ENCODE measurements at places on chromosomes 13 and 19.
A peak's percentile ranks its signal among the peaks of the same experiment; 100 is the strongest.

- no peak for DNase-seq
Measured at GRCh38 chr19:44476559-44477408, 23.5 kb downstream of the ZNF180 start.

DNA sequence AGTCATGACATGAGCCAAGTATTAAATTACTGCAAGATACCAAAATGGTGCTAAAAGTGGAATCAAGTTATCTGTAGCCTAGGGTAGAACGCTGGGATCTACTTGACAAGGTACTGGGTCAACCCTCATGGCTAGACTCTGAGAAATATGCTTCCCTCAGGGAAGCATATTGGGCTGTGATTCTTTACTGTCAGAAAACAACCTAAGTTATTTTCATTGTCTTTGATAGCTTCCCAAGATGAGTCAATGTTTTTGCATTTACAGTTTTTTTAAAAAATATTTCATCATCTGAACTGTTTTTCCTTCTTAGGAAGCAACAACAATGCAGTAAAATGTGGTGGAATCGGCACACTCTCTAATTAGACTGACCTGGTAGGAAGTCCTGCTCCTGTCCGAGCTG is 218.0 kb downstream of the RGCC start:
- DNase-seq = no peak

DNA sequence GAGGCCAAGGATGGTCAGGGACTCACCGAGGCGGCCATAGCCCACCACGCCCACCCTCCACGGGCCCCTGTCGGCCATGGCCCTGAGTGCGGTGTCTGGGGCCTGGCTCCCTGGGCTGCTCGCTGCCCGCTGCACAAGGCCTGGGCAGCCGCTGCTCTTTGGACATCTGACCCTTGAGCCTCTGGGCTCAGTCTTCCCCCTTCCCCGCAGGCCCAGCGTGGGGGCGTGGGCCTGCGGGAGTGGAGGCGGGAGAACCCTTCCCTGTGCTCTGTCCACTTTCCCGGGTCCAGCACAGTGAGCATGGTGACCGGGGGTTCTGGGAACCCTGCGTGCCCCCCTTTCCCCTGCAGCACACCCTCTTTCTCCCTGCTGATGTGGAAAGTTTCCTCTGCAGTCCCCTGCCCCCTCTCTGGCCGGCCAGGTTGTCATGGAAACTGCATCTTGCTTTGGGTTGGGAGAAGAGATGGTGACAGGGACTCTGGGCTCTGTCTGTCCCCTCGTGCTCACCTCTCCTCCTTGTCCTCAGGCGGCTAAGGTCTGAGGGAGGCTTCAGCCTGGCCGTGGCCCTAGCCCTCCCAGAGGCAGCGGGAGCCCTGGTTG is at the start of gene ASPDH:
Gene ASPDH (minus strand): TSS at position 168 of the 600 bp plus-strand sequence. CDS start 90 bp downstream, at position 78.
- DNase-seq = no peak

DNA sequence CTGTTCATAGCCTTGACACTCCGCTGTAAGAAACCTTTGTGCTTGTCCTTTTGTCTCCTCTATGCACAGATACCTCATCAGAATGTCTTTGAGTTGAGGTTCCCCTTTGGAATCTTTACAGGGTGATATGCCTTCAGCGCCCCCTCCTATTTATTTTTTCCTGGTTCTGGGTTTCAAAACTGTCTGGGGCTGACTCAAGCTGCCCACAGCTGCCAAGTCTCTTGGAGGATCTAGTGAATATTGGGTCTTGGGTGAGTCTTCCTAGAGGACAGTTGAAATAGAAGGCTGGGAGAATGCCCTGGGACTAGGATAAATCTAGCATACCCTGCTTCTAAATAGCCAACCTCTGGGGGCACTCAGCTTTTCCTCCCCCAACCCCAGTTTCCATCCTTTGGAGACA is 930 bp downstream of the ZNF136 start:
- no peak for DNase-seq

- no peak for DNase-seq
Measured at GRCh38 chr19:14395262-14395661, 14.0 kb downstream of the ADGRE5 start.

DNA sequence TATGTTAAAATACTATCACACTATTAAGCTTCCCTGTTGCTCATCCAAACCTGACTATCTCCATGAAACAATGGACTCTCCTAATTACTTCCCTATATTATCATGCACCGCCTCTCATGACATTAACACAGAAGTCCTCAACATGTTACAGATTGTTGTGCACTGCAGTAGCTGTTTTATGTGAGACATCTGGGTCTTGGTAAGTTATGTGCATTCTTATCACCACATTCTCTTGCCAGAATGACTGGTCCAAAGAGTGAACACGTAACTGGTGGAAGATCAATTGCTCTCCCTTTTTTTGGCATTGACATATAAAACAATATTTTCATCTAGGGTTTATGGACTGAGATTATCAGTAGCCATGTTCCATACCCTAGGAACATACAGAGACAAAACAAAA is 59.4 kb downstream of the POSTN start:
- no peak for DNase-seq

GRCh38 chr19:35963514-35963913 is 27.3 kb downstream of the LRFN3 start:
- DNase-seq = no peak

DNA sequence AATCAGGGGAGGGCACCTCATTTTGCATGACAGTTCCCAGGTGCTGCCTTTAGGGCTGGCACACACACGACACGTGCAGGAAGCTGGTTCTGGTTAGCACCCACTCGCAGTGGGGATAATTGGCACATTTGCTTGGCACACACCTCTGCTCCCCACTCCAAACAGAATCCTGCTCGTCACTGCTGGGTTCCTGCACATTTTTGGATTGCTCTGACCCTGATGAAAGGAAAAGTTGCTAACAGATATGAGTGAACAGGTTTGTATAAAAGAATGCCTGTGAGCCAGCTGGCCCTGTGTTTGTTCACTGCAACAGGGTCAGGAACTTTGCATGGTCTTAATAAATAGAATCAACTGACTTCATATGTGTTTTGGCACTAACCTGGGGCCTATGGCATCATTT is 1500.4 kb downstream of the EFNB2 start:
- DNase-seq = no peak

DNA sequence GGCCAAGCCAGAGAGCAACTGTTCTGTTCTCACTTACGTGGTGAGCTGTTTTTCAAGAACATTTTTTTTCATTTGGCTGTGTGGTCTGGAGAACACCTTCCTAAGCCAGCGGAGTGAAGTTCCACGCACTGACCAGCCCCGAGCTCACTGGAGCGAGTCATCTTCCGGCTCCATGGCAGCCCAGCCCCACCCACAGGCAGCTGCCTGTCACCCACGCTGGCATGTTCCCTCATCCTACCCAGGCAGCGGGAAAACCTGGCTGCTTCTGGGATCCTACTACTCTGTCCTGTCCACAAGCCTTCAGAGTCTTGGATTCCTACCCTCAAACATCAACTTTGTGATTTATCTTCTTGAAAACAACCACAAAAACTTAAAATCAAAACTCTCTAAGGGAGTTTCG is 76.2 kb downstream of the GGACT start:
- DNase-seq = no peak

DNA sequence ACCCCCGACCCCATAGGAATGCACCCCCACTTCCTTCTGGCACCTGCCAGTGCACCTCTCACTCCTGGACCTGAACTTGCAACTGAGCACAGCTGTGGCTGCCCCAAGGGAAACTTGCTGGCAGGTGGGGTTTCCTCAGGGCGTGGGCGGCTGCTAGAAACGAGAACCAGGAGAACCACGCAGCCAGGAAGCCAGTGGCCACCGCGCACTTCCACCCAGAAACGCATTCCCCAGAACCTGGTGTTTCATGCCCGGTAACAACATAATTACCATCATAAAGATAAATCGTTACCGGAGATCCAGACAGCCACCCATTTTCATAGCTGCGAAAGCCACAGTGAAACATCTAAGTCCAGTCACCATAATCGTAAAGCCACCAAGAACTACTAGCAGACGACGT is 75.2 kb upstream of the C13orf46 start:
- DNase-seq = no peak

DNA sequence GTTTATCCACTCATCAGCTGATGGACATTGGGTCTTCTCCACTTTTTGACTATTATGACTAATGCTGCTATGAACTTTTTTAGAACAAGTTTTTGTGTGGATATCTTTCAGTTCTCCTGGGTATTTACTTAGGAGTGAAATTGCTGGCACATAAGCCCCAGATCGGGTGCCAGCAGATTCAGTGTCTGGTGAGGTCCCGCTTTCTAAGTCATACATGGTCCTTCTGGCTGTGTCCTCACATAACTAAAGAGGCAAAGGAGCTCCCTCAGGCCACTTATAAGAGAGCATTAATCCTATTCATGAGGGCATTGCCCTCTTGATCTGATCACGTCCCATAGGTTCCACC is 600 bp upstream of the ZNF226 start:
- no peak for DNase-seq

DNA sequence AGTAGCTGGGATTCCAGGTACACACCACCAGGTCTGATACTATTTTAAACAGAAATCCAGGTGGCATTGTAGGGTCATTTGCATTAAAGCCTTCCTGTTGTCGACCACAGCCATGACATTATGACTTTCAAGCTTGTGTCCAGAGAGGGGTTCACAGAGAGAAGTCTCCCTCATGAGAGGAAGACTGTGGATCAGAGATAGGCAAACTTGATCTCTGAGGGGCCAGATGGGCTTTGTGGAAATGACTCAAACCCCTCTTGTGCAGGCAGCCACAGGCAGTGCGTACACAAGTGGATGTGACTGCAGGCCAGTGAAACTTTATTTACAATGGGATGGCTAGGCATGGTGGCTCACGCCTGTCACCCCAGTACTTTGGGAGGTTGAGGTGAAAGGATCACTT is 27.8 kb upstream of the F2RL3 start:
- DNase-seq = no peak

DNA sequence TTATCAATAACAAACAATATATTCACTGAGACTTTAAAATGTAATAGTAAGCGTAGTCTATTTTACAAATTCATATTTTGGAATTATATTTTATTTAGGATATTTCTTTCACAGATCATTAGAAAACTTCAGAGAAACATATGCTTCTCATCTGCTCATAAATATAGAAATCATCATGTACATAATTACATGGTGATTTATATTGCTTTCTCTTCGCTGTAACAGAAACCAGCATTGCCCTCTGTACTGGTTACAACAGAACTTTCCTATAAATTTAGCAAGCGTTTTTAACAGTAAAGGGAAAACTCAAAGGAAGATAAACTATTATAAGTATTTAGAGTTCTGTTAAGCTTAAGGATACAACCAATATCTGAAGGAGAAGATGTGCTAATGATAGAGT is 672.8 kb downstream of the PCDH9 start:
- no peak for DNase-seq

DNA sequence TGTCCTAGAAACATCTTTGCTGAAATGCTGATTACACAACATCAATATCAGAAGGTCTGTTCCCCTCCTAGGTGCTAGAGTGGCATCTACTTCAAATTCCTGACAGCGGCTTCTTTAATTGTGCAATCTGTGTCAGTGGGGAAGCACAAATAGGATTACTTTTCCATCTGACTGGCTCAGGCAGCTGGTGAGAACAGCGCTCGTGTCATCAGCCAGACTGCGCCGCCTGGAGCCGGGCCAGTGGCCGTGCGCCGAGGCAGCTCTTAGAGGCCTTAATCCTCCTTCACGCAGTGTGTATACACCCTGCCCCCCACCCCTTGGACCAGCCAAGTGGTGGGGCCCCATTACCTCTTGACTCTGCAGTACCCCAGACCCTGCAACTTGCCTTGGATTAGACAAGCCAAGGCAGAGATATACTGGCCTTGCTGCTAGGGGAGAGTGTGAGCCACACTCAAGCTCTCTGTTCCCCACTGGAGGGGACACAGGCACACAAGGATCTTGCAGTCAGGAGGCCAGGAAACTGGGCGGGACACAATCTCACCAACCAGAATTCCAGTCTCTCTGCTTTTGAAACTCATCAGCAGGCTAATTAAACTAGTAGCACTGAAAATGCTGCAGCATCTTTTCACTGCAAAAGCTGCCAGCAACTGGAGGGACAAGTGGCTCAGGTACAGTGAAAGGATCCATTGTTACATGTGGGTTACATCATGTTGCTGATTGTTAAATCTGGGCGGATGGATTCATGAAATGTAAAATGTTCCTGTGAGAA is 48.9 kb upstream of the EPHX3 start:
- peak; percentile 89 for DNase-seq

DNA sequence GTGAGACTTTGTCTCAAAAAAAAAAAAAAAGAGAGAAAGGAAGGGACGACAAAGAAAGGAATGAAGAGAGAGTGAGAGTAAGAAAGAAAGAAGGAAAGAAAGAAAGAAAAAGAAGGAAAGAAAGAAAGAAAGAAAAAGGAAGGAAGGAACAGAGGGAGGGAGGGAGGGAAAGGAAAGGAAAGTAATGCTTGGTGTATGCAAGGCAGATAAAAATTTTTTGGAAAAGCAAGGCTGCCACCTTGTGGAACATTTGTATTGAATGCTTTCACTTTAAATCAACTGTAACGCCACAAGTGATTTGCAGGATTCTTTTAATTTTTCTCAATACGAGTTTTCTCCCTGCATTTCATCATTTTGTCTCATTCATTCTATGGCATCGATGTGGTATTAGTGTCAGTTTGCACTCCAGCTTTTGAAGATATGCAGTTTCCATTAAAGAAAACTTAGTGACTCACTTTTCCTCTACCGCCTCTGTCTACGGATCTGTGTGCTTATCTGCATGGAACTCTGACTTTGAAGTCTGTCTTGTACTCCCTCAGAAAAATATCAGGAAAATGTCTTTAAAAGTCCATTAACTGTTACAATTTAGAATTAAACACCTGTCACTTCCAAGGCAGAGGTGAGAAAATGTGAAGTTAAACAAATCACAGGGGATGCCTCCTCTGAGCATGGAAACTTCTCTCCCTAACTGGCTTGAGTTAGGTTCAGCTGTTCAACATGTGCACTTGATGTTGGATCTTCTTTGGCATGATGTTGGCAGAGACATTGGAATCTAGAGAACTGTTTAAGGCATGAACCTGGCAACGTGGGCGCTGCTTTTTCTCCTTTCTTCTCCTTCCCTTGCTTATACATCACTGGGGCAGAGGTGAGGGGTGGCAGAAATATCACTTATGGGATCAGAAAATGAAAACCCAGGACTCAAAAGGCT is 20.0 kb upstream of the ZDHHC20 start:
- no peak for DNase-seq

DNA sequence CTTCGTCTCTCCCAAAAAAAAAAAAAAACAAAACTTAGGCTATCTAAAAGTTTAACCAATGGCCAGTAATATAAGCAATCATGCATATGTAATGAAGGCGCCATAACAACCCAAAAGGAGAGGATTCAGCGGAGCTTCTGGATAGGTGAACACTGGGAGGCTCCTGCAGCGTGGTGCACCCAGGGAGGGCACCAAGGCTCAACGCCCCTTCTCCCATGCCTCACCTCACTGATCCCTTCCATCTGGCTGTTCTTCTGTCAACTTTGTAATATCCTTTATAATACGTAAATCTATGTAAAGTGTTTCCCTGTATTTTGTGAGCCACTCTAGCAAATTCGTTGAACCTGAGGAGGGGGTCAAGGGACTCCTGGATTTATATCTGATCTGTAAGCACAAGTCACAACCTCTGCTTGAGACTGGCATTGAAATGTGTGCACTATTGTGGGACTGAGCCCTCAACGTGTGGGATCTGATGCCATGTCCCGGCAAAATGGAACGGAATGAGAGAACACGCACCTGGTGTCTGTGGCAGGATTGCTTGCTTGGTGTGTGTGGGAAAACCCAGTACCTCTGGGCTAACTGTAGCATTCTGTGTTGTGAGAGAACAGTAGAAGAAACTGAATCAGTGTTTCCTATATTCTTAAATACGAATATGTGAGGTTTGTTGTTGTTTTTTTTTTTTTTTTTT is 521 bp upstream of the ZNF665 start:
- DNase-seq = no peak

GRCh38 chr19:16025108-16026101 is 50.9 kb upstream of the TPM4 start:
- peak; percentile 34 for DNase-seq

All from left cardiac atrium (tissue), 4 donors.